ENCODE measurements at places on chromosomes 4 and X. TPM values are rescaled to one million over a fixed set of nuclear protein-coding genes. Genes with fewer than 3 reads are reported as not detected.

The GATA1 gene
- not detected for polyA plus RNA-seq

The HAND2 gene
- polyA plus RNA-seq = 0.13 TPM

The MAGEE1 gene
- polyA plus RNA-seq = 0.25 TPM

The GAGE13 gene
- polyA plus RNA-seq = not detected

The CT55 gene
- not detected for polyA plus RNA-seq

GRCh38 chr4:80197601-80198440 is 518 bp downstream of the PRDM8 start:
- DNase-seq = no peak

- no peak for DNase-seq
Measured at GRCh38 chrX:24996096-24996709, 19.6 kb downstream of the ARX start.

DNA sequence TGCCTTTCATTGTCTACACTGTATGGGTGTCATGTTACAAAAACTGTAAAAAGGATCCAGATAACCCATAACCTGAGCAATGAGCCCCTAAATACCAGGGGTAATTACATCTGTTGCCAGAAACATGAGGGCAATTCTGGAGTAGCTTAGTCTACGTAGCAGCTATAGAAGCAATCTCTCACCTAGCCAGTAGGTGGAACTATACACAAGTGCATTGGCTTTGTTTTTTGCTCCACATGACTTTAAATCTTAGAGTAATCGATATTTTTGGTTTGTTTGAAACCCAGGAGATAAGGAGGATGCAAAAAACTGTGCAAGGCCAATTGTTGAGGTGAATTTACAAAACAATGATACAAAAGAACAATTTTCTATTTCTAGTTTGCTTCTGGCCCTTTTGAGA is 57.5 kb downstream of the GPR82 start:
- DNase-seq = no peak

GRCh38 chr4:138329506-138330070 is 87.4 kb upstream of the SLC7A11 start:
- no peak for DNase-seq

- no peak for DNase-seq
Measured at GRCh38 chrX:19728915-19729314, 158.5 kb downstream of the SH3KBP1 start.

DNA sequence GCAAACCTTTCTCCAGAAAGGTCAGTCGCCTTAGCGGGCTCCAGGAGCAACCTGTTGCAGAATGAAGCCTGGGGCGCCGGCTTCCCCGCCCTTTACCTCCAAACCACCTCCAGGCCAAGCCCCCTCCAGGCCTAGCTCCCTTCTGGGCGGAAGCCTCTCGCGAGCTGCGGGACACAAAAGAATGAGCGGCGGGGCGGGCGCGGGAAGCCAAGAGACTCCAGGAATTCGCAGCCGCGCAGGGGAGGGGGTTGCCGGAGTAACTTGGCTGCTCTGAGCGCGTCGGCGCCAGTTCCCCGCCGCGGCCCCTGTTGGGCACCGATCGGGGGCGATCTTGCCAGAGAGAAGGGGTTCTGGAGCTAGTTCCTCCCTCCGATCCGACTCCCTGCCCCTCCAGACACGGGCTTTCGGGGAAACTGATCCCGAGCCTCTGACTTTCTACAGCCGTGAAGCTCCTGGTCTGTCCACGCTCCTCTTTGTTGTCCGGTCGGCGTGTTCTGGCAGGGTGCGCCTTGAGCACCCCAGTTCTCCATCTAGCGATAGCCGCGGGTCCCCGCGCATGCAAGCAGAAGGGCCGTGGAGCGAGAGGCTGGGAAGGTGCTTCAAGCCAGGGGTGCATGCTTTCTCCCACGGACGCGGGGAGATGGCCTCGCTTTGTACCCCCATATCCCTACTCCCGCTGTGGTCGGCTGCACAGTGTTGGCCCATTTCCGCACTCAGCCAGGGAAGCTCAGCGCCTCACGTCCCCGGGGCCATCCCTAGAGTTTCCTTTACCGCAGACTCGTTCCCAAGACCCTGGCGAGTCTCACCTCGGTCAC is 1.2 kb downstream of the PROM1 start:
- DNase-seq = no peak

- DNase-seq = no peak
Measured at GRCh38 chr4:184857441-184858121, 31.8 kb upstream of the ACSL1 start.

Data from psoas muscle (tissue), 8 donors.